ENCODE measurements at places on chromosomes 7 and 10.

DNA sequence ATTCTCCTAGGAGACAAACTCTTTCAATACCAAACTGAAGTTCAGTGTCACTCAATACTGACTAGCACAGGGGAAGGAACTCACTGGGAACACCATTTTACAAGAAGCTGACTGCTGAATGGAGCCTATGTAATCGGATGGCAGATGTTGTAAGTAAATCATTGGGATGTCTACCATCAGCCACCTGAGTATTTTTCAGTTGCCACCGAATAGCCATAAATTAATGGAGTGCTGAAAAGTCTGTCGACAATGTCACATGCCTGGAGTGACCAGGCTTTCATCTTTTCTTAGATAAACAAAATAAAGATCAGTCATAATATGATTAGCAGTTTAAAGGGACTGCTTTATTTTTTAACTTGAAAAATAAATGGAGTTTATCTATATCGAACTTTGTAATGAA lies 145.9 kb upstream of the SEMA3E start:
- DNase-seq, result no peak

DNA sequence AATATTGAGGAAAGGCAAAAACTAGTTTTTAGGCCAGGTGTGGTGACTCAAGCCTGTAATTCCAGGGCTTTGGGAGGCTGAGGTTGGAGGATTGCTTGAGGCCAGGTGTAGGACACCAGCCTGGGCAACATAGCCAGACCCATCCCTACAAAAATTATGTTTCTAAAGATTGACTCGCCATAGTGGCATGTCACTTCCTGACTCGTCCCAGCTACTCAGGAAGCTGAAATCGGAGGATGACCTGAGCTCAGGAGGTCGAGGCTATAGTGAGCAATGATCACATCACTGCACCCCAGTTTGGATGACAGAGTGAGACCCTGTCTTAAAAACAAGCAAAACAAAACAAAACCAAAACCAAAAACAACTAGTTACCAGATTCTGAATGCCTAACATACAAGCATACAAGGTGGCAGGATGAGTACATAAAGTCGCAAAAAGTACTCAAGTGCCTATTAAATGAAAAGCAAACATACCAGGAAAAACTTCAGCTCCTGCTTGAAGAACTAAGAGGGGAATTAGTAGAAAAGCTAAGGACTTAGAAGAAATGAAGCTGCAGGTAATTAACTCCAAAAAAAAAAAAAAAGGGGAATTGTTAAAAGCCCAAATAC lies 14.1 kb downstream of the ZNF398 start:
- no peak for DNase-seq

DNA sequence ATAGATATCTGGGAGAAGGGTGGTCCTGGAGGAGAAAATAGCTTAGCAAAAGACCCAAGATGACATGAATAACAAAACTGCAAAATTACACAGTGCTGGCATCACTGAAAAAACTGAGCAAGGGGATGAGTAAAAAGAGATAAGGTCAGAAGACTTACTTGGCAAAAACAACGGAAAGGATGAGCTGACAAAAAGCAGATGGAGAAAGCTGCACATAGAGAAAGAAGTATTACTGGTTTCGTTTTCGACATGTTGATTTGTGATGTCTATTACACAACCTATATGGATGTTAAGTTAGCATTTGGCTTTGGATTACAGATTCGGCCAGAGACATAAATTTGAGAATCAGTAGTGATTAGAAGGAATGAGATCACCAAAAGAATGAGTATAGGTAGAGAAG lies 132.1 kb downstream of the MACC1 start:
- no peak for DNase-seq

GRCh38 chr10:109765838-109766237 lies 157.5 kb downstream of the XPNPEP1 start:
- DNase-seq, result no peak

DNA sequence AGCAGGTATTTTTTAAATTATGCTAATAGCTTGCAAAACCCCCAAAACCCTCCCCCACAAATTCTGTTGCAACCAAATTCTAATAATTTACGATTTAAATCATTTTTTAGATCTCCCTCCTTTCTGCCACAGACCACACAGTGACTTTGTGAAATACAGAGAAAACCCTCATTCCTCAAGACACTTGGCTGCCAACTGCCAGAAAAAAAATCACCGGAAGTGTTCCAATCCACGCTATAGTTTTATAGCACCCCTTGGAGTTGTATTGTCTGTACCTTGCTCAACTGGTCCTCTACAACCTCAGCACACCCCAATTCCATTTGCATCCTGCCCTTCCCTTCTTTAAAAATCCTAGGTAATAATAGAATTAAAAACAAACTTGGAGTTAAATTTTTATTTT lies 560.1 kb downstream of the PARD3 start:
- DNase-seq, result no peak
